ENCODE measurements at places on chromosomes 6 and 20.

DNA sequence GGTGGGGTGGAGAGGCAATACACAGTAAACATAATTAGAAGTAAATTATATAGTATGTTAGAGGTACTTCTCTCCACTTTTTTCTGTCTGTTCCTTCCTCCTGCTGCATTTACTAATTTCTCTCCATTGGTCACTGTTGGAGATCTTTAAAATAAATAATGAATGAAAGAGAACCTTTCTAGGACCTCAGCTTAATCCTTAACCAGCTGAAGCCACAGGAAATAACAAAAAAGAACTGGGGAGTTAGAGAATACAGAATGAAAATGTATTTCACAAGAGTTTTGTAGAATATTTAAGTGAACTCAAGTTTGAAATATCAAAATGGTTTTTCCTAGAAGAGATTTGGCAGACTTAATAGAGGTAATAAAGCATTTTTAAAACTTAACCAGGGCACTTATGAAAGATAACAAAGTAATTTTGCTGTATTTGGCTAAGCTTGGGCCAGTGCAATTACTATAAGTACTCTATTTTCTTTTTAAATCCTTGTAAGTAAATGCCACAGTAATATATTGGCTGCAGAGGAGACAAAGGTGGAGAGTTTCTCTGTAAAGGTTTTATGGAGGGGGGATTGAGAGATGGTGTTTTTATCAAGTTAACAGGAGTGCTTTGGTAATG, 405.0 kb downstream of the CDKAL1 start:
- no peak for DNase-seq

GRCh38 chr6:91713911-91714310, 1127.0 kb upstream of the MAP3K7 start:
- DNase-seq = no peak

DNA sequence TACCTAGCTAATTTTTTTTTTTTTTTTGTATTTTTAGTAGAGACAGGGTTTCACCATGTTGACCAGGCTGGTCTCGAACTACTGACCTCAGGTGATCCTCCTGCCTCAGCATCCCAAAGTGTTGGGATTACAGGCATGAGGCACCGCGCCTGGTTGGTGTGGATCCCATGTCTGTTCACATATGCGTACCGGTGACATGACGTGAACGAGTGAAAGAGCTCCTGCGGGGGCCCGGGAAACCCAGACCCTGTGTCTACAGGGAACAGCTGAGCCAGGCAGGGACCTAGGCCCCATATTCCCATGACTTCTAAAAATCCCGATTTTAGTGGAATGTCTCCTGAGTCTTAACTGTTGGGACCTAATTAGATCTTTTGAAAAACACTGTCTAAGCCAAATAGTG, 33.1 kb downstream of the VSTM2L start:
- DNase-seq = no peak

DNA sequence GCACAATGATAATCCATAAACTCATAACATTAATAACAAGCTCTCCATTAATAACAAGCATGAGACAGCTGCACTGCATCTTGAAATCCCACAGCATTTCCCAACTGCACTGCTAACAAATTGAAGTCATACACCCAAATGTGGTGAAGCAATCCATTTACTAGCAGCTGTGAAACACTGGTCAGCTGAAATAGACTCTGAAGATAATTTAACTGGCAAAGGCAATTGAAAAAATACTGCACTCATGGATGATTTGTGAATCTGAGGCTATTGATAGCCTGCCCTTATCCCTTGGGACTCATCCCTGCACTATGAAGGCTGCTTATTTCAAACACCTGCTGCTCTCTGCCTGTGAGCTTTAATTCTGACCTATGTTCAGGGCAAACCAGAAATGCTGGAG, 49.1 kb upstream of the PLCB1 start:
- DNase-seq = no peak

DNA sequence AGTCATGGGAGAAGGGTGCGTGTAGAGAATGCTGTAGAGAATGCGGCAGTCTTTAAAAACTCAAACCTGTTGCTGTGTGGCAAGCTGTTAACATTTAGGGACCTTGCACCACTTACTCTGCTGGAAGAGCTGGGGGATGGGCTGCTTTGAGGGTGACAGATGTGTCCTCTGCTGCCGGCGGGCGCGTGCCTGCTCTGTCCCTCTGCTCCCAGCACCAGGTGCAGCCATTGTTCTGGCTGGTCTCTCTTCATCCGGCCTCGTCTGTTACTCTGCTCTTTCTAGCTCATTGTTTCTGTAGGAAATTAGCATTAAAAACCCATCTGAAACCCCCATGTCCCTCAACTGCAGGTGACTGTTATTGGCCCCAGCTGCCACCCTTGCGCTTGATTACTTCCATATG, 78.5 kb downstream of the CBFA2T2 start:
- DNase-seq = no peak

DNA sequence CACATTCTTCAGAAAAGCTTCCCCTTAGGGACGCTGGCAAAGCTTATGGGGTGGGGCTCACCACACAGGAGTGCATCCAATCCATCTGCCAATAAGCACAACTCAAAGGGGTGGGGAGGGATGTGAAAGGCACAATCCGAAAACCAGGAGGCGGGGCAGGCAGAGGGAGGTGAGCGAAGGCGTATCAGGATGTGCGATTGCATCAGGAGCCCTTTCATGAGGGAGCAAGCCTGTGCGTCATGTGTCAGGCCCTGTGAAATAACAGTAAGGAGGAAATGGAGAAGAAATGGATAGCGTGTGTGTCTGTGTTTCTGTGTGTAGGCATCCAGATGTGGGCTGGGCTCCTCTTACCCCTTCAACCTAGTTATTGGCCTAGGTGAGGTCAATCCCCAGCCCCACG, 382.4 kb upstream of the CDH4 start:
- DNase-seq = no peak

DNA sequence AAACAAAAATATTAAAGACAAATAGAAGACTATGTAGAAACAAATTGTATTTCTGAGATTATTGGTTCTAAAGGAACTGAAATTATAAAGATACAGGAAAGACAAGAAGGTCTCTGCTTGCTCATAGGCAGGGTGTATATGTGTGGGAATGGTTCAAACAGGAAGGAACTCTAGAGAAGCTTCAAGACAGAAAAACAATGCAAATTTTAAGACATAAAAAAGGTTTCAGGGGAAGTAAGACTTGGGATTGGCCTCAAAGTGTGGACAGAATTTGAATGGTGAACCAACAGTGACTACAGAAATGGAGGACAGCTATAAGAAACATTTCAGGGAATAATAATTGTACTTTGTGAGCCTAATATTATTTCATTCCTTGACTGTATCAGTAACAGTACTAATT, 50.3 kb downstream of the OR2B2 start:
- no peak for DNase-seq

- no peak for DNase-seq
Measured at GRCh38 chr6:134703206-134703605, 246.7 kb downstream of the ALDH8A1 start.

DNA sequence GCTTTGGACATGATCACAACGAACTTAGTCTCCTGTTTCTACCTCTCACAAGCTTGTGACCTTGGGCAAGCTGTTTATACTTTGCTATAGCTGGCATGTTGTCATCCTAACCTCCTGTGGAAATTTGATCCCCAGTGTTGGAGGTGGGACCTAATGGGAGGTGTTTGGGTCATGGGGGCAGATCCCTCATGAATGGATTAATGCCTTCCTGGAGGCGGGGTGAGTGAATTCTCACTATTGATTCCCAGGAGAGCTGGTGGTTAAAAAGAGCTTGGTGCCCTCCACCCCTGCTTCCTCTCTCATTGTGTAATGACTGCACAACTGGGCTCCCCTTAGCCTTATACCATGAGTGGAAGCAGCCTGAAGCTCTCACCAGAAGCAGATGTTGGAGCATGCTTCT, 228.9 kb downstream of the HIVEP2 start:
- DNase-seq = no peak

DNA sequence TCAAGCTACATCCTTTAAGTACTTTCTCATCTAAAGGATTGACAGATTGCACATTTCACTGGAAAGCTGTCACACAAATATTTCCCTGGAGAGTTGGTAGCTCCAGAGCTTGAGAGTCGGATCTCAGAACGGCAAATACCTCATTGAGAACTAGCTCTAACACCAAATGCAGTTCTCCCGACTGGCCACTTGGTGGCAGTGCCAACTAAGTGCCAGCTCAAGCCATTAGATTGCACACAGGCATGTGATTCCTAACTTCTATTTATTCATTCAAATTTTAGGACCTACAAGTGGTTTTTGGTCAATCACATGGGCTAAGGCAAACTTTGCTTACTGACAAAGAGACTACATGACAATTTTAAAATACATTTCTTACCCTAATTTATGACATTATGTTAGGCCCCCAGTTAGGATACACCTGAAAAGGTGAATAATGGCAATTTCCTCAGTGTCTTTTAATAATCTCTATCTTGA, 7.9 kb upstream of the MCHR2 start:
- DNase-seq = no peak

DNA sequence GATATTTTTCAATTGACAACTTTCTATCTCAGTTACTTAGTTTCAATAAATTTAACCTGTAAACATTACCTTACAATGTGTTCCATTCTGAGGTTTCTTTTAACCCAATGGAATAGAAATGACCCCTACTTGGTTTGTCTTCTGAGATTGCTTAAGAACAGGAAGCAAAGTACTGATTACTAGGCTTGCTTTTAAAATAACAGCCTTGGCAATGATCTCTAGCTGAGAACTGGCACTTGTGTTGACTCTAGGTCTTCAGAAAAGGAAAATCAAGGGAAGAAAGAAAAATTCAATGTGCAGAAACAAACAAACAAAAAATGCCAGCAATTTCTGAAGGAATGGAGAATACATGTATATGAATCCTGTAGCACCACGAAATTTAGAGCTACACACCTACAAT, 66.1 kb downstream of the SYNE1 start:
- DNase-seq = no peak

- DNase-seq = peak; percentile 29
Measured at GRCh38 chr6:41937861-41938574, 3.6 kb downstream of the CCND3 start.

GRCh38 chr20:10105046-10105445, 70.3 kb downstream of the ANKEF1 start:
- DNase-seq = no peak

- DNase-seq = no peak
Measured at GRCh38 chr6:123127807-123128206, 131.8 kb downstream of the CLVS2 start.

GRCh38 chr20:1951436-1952115, 42.3 kb downstream of the PDYN start:
- no peak for DNase-seq

- no peak for DNase-seq
Measured at GRCh38 chr6:35219683-35220326, 6.0 kb downstream of the SCUBE3 start.

GRCh38 chr6:3743541-3743940, 8.0 kb downstream of the PXDC1 start:
- DNase-seq = no peak

DNA sequence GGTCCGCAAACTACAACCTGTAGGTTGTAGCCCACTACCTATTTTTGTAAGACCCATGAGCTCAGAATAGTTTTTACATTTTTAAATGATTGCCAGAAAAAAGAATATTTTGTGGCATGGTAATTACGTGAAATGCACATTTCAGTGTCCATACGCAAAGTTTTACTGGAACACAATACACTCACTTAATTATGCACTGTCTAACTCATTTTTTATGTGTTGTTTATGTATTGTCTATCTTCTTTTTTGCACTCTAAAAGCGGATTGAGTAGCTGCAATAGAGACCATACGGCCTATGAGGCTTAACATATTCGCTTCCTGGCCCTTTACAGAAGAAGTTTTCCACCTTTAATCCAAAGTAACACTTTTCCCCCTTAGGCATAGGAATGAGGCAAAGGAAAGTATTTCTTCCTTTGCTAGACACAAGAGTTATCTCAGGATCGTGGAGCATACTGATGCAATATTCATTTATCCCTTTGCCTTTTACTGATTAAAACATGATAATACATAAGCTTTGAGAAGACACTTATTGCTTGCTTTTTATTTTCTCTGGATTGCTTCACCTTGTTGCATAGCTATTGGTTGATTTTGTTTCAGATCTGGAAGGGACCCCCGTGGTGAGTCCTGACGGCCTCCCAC, 69.8 kb downstream of the FNDC1 start:
- no peak for DNase-seq

DNA sequence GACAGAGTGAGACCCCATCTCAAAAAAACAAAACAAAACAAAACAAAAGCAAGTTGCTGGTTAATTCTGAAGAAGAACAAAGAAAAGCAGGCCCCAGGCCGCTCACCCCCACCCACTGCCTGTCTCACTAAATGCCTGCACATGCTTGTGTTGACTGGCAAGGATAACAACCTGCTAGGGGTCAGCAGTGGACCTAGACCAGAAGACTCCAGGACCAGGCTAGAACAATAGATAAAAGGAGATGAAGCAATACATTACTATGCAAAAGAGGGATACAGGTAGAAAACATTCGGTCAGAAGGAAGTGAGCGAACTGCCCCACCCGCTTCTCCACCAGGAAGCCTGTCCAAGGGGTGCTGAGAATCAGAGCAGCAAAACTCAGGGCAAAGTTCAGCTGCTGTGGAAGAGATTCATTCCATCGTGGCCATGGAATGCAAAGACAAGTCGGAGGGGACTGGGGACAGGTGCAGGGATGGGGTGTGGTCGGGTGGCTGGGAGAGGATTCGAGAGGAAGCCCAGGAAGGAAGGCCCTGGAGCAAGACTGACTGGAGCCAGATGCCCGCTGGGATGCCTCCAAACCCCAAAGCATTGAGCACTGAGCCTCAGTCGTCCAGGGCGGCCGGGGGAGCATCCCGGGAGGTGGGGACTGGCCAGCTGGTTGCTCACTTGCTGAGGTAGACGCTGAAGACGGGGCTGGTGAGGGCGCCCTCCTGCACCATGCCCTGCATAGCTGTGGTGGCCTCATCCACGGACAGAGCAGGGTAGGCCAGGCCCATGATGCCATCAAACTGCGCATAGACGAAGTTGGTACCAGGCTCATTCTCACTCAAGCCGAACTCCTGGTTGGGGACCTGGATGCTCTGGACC, 5.3 kb downstream of the PGC start:
- DNase-seq = no peak

- no peak for DNase-seq
Measured at GRCh38 chr6:148969603-148970061, 222.8 kb downstream of the UST start.

DNA sequence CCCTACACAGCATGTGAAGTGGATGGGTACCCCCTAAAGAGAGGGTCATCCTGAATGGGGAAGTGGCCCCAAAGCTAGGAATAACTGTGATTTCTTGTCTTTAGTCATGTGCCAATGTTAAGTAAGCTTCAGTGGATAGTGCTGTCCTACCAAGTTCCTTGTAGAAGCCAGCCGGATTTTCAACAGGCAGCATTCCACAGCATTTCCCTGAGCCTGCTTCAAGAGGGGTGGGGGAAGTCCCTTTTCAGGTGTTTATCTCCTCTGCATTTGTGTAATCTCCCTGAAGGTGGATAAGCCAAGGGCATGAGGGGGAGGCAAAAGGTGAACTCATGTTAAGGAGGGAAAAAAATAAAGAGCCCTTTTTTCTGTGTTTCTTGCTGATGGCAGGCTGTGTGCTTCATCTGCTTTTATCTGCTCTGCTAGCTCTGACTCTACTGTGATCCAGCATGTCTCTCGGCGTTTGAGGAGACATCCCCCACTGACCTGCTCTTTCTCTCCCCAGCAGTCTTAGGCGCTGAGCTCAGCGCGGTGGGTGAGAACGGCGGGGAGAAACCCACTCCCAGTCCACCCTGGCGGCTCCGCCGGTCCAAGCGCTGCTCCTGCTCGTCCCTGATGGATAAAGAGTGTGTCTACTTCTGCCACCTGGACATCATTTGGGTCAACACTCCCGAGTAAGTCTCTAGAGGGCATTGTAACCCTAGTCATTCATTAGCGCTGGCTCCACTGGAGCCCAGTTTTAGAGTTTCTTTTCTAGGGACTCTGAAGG, 1.9 kb downstream of the EDN1 start:
- DNase-seq = no peak

Measured in activated CD4-positive, CD25-positive, alpha-beta regulatory T cell (primary cell).